ENCODE measurements at places on chromosomes 16 and 17. TPM values are rescaled to one million over a fixed set of nuclear protein-coding genes. Genes with fewer than 3 reads are reported as not detected.

TNP2 gene
- polyA plus RNA-seq = not detected

GEMIN4 gene
- polyA plus RNA-seq = 31.1 TPM

CBX8 gene
- 0.34 TPM for polyA plus RNA-seq

SOX8 gene
- polyA plus RNA-seq = not detected

GPRC5C gene
- polyA plus RNA-seq = 9.2 TPM

GLTPD2 gene
- not detected for polyA plus RNA-seq

CDH8 gene
- polyA plus RNA-seq = 0.17 TPM

PIK3R5 gene
- 0.16 TPM for polyA plus RNA-seq

GP1BA gene
- polyA plus RNA-seq = not detected

All from mammary epithelial cell (primary cell).